ENCODE measurements at places on chromosomes 7 and 10.

DNA sequence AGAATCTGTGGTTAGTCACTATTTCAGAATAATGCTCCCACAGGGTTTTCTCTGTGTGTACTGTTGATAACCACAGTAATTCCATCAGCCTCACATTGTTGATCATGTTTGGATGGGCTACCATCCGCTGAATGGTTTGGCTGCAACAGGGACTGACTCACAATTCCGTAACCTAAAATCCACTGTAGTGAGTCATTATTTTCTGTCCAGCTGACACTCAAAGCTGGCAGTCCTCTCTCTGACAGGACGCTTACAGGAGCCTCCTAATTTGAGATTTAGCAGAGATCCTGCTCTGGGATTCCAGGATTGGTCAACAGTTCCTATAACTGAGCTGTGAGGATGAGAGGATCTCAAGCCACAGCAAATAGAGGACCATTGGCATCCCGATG, 32.7 kb downstream of the VWA2 start:
- no peak for DNase-seq

GRCh38 chr7:140639366-140640053, 1.1 kb downstream of the DENND2A start:
- DNase-seq: no peak

GRCh38 chr10:35165136-35165535, 38.5 kb downstream of the CREM start:
- no peak for DNase-seq

DNA sequence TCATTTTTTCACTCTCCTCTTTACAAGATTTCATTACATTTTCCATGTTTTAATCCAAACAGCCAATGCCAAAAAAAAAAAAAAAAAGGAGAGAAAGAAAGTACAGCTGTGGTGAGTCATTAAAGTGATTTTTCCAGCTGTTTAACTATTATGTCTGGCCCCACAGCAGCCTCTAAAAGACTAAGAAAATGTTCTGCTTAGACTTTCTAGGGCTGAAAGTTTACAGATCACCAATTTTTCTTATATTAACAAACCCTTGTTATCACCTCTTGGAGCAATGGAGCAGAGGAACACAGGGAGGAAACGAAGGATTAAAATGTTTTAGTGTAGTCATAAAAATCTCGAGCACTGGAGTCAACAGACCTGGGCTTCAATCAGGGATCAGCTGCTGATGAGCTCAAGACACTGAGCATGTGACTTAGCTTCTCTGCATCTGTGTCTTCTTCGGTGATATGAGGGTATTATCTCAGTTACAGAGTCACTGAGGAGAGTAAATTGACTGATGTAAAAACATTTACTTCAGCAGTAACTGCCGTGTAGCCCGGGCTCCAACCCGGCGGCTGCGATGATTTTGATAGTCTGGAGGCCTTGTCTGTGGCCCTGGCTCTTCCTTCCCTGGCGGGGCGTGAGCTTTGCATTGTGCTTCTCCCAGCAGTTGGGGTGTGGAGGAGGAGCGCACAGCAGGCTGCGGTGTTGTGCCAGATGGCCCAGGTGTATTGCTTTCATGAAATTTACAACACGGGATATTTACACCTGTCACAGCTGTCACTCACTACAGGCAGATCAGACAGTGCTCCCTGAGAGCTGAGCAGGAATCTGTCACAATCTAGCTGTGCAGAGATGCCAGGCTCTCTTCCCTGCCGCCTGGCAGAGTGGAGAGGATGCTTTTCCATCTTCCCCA, 298.3 kb upstream of the FZD8 start:
- DNase-seq: no peak

GRCh38 chr7:156942708-156943090, 6.8 kb upstream of the NOM1 start:
- DNase-seq: no peak

DNA sequence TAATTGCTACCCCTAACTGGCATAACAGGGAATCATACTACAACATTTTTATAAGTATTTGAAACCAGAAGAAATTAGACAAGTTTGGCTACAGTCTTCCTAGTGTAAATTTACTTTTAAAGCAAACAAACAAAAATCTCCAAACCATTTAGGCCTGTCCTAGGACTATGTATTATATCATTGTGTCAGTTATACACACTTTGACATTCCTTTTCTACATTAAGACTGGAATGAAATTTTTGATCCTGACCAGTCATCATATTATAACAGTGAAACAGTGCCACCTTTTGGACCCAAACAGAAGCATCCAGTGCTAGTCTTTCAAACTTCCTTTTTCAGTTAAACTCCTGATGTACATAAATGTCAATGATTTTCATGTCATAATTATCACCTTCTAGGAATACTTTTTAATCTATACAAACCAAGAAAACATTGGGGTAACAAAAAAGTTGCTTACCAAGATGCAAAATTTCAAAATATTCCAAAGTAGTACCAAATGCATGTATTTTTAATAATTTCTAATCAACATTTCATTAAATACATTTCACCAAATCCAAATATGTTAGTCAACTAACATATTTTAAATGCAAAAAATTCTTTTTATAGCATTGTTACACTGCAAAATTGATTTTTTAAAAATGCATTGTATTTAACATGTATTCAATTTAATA, 75.7 kb downstream of the IMMP2L start:
- DNase-seq: peak; percentile 37

DNA sequence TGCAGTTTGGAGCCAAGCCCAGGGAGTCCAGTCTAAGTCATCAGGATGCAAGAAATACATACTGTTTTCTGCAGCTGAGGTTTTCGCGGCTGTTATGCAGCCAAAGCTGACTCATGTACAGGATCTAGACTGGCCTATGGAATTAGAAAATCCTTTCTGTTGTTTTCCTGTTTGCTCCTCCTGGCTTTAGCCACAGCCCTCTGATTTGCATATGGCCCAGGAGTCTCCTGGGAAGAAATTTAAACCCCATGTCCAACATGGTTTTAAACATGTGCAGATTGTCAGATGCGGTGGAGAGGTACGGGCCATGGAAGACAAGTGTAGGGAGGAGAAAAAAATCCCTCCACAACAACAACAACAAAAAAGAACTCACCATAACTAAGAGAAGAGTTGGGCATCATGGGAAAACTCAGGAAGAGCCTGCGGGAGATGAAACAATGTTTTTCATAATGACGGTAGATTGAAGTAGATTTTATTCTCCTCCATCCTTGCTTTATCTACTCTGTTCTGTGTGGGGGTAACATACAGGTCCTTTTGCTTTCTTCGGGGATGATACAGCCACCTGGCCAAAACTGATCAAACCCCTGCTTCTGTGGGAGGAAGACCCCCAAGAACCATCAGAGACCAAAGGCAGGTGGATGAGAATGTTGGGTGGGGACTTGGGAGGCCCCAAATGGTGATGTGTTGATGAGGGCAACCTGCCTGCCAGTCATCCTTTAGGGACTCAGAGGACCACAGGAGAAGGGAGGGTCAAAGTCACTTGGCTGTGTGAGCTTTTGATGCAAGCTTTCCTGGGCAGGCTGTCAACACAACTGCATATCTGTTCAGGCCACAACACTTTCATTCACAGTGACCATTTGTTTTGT, 29.8 kb upstream of the GNA12 start:
- DNase-seq: no peak

GRCh38 chr10:89867964-89868363, 166.6 kb downstream of the KIF20B start:
- DNase-seq: no peak

- DNase-seq: no peak
Measured at GRCh38 chr10:44385026-44385695, at the start of gene CXCL12. CXCL12 (minus strand) TSS chr10:44385097; CDS start chr10:44385005, 92 bp downstream.

- no peak for DNase-seq
Measured at GRCh38 chr7:28920424-28920823, 37.7 kb downstream of the TRIL start.

- no peak for DNase-seq
Measured at GRCh38 chr7:140637400-140637799, 3.2 kb downstream of the DENND2A start.

- no peak for DNase-seq
Measured at GRCh38 chr10:79985481-79986072, 36.7 kb upstream of the SFTPD start.

GRCh38 chr10:69037489-69037888, 48.9 kb downstream of the KIFBP start:
- no peak for DNase-seq

DNA sequence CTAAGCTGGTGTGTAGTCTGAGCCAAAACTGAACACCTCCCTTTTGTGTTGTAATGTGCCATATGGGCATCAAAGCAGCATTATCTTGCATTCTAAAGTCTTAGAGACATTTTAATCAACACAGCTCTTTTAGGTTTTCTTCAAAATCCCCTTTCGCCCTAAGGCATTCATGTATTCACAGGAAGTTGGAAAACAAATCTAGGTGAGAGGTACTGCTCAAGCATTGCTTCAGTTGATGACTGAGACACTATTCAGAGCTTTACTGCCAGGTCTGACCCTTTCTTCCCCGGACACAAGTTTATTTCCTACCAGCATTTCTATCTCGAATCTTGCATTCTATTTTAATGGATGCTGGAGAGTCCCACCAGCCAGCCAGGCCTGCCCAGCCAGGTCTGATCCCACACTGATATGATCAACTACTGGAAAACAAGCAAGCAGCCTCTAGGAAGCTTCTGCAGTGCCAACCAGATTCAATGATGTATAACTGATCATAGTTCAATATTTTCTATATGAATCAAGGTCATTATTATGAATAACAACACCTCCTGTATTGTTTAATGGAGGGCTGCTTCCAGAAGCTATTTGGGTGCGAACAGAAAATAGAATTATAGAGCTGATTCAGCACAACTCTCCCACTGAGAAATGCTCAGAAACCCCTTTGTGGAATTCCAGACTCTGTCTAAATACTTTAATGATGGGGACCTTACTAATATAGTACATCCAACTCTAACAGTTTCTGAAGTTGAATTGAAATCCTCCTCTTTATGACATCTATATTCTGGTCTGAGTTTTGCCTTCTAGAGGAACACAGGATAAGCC, 4.0 kb upstream of the BRAF start:
- DNase-seq: no peak

GRCh38 chr10:17092986-17093803, 36.4 kb downstream of the CUBN start:
- no peak for DNase-seq

- DNase-seq: no peak
Measured at GRCh38 chr7:77897004-77897547, 98.5 kb downstream of the PHTF2 start.

- no peak for DNase-seq
Measured at GRCh38 chr10:49508654-49509053, 30.3 kb downstream of the ERCC6 start.

DNA sequence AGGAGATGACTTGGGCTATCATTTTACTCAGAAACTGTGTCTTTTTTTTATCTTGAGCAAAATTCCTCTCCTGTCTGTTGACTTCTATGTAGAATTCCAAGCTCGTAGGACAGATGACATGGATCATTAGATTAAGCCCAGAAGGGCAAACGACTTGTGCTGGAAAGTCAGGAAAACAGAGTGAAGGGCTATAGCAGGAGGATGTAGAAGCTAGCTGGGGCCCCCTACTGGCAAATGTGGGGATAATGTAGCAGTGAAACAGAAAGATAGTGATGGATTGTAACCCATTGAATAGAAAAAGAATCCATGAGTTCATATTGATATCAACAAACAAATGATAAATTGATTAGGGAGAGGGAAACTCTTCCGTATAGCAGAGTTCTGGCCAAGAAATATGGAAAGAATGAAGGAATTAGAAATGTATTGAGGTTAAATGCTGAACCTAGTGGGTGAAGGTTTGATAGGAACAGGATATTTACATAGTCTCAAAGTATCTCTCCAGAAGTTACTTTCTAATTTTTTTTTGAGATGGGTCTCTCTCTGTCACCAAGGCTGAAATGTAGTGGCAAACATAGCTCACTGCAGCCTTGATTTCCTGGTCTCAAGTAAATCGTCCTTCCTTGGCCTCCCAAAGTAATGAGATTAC, 103.6 kb downstream of the LYZL1 start:
- DNase-seq: no peak

DNA sequence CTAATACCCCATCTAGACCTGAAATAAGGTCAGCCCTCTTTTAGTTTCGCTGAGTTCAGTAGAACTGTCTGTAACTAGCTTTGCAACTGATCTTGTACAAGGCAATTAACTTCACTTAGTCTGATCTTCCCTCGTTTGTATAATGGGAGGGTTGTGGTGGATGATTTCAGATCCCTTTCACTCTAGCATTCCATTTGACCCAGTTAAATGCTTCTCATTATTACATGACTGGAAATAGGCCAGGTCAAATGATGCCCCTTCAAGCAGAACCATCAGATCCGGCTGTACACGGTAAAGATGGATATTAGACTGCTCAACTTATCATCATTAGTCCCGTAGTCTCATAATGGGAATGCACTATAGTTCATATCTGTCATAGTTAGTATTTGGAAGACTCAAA, 1009.0 kb downstream of the LRMDA start:
- no peak for DNase-seq

- DNase-seq: no peak
Measured at GRCh38 chr7:27316311-27316710, 73.7 kb downstream of the EVX1 start.

- no peak for DNase-seq
Measured at GRCh38 chr7:151024435-151025056, at the start of gene ATG9B. ATG9B (minus strand) TSS chr7:151024494; CDS start chr7:151024423, 71 bp downstream.

DNA sequence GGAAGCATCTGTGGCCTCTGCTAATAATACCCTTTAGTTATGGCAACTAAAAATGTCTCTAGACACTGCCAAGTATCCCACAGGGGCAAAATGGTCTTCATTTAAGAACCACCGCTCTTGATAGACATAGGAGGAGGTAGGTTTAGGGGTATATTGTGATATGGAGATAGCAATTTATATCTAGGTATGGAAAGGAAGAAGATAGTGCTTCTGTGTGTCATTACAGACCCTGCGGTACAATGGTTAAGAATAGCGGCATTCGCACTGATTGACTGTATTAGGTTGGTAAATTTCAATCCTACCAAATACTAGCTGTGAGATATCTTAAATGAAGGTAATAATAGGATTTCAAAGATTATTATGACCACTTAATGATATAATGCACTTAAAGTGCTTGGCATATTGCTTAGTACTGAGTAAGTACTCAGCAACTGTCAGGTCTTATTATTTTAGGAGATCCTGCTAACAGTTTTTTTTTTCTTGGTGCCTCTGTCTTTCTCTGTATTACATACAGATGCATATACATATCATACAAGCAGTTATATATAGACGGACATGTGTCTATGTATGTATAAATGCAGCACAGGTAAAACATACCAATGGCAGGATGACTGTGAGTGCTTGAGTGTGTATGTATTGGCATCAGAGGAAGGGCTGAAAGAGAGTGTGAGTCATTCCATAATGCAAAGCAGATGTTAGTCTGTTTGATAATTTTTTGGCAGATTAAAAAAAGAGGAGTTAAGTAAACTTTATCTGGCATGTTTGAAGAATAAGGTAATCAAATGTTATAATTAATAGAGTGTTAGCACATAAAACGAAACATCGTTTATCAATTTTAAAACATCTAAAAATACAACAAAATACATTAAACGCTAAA, 50.0 kb upstream of the ITGB8 start:
- no peak for DNase-seq
